AG20443 (cell line): ENCODE measurements at places on chromosomes 2 and 18.

- DNase-seq: no peak
Observed at GRCh38 chr2:159045545-159046454, 77.4 kb downstream of the TANC1 start.

GRCh38 chr2:139773720-139774277, 993.6 kb upstream of the NXPH2 start:
- no peak for DNase-seq

DNA sequence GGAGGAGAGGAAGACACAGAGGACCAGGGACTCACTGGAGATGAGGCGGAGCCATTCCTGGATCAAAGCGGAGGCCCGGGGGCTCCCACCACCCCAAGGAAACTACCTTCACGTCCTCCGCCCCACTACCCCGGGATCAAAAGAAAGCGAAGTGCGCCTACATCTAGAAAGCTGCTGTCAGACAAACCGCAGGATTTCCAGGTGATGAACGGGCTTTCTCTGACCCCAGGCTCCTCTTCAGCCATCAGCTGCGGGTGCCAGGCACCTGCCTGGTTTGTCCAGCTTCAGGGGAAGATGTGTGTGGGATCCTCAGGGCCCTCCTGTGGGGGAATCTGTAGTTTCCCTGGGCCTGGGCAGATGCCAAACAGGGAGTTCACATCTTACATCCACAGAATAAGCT, 60.4 kb downstream of the DYSF start:
- DNase-seq: no peak

DNA sequence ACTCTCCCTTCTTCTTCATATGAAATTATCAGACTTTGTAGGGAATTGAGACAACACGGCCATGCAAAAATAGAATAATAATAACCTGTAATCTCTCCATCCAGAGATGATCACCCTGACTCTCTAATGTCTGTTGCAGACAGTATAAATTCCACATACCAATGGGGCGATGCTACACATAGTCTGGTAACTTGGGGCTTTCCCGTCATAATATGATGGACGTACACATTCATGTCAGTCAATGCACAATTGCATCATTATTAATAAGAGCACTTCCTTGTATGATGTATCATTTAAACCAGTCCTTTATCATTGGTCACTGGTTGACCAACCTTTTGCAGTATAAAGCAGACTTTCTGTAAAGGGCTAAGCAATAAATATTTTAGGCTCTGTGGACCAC, 39.5 kb upstream of the SCLY start:
- DNase-seq: no peak
